ENCODE measurements at places on chromosomes 16 and 17. TPM values are rescaled to one million over a fixed set of nuclear protein-coding genes. Genes with fewer than 3 reads are reported as not detected.

- DNase-seq: no peak
These were observed 1.0 kb upstream of the CBFA2T3 start for GRCh38 chr16:88977812-88978607.

TMEM114 gene
- total RNA-seq: not detected

DNA sequence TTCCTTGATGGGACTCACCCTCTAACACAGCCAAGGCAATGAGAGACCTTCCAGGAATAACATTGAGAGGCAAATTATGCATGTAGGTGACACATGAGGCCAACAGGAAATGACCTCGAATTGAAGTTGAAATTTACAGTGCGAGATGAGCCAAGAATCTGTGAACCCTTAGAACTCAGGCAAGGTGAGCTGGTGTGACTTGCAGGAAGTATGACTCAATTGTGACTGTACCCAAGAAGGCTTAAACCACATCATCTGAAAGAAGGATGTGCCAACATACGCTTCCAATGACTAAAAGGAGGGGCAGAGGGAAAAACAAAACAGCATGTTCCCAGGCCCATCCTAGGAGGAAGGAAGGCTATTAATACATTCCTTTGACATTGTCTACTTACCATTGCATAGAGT is 44.8 kb downstream of the PITPNC1 start:
- DNase-seq: peak; percentile 81

DNA sequence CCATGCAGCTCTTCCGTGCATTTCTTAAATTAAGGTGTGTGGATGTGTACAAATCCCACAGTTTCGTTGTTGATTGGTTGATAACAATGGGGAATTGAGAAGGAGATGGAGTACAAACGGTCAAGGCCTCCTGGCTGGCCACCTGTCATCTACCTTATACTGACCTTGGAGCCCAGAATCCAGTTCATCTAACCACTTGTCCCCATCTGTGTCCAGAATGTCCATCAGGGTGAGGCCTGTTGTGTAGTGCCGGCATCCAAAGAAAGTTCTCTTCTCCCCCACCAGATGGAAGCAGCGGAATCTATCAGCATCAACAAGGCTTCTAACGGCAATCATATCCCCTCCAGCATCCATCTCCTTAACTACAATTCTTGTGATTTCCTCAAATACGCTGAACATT is 1.5 kb downstream of the GSDMB start:
- DNase-seq: no peak

CCL17 gene
- total RNA-seq: not detected

TMED6 gene
- total RNA-seq: 1.2 TPM

KCNAB3 gene
- total RNA-seq: 2.4 TPM

DNA sequence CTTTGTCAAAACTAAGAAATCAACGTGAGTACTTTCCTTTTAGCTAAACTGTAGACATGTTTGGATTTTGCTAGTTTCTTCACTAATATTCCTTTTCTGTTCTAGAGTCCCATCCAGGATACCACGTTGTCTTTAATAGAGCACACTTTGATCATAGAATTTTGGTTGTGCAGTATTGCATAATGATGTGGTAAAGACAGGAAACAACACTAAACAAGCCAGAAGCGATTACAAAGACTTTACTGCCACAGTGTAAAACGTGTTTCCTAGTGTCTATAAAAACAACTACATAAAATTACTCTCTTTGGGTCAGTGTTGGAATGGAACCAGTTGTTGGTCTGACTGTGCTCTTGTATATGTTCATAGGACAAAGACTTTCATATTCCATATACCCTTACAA is 19.3 kb downstream of the SHISA9 start:
- no peak for DNase-seq

SMTNL2 gene
- total RNA-seq: not detected

DNA sequence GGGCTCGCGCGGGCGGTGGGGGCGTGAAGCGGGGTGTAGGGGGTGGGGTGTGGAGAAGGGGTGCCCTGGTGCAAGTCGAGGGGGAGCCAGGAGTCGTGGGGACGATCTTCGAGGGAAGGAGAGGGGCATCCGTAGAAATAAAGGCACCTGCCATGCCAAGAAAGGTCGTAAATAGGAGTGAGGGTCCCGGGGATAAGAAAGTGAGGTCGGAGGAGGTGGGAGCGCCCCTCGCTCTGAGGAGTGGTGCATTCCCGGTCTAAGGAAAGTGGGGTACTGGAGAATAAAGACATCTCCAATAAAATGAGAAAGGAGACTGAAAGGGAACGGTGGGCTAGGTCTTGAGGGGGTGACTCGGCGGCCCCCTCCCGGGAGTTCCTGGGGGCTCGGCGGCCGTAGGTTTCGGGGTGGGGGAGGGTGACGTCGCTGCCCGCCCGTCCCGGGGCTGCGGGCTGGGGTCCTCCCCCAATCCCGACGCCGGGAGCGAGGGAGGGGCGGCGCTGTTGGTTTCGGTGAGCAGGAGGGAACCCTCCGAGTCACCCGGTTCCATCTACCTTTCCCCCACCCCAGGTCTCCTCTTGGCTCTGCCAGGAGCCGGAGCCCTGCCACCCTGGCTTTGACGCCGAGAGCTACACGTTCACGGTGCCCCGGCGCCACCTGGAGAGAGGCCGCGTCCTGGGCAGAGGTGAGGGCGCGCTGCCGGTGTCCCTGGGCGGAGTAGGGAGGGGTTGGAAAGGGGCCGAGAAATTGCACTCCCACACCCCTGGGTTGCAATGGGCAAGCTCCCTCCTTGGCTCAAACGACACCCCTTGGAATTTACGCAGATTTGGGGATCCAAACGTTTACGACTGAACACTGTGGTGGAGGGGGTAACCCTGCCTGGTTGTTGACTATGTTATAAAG is 888 bp downstream of the CDH1 start:
- DNase-seq: no peak

GRCh38 chr17:17355426-17355825 is 52.3 kb downstream of the NT5M start:
- DNase-seq: no peak

DNA sequence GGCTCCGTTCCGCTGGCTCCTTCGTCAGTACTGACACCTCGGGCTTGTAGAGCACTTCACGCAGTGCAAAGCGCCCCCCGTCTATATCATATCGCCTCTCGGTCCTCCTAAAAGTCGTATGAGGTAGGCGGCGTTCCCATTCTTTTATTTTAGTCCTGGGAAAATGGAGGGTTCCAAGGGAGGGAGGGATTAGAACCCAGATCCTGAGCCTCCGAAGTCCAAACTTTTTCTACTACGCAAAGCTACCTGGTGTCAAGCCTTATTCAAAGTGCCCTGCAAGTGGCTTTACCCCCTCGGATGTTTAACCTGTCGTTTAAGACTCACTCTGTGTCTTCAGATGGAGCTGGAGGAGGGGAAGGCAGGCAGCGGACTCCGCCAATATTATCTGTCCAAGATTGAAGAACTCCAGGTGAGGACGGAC is 348 bp upstream of the FTSJ3 start:
- no peak for DNase-seq

DNA sequence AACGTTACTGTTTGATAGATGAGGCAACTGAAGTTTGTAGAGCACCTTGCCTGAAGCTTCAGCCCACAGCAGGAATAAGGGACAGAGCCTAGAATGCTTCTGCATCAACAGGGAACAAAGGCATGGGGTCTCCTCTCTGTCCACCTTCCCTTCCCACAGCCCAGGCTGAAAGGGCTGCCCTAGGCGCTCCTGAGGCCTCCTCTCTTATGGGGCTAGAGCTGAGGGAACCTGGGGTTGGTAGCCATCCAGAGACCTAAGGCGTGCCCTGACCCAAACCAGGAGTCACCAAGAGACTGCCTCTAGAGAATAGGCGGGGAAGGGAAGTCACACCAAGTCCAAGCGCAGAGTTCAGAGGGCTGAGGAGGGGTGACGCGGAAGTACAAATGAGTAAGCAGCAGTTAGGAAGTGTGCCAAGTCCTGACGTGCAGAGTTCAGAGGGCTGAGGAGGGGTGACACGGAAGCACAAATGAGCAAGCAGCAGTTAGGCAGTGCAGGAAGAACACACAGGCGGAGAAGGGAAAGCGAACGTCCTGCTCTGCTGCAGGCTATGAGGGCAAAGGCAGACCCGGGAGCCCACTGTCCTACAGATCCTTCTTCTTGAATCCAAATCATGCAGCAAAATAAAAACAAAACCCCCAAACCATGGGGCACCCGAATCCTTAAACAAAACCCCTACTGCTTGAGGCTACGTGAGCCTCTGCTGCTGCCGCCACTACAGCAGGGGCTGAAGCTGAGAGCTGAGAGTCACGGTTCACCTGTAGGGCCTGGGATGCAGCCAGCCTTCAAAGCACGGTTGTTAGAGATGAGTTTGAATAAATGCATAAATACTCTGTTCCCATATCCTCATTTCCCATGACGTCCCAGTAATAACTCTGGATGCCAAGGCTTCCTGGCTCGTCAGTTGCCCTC is 2.7 kb upstream of the SPG7 start:
- peak; percentile 91 for DNase-seq

SBK1 gene
- total RNA-seq: 0.51 TPM

DNA sequence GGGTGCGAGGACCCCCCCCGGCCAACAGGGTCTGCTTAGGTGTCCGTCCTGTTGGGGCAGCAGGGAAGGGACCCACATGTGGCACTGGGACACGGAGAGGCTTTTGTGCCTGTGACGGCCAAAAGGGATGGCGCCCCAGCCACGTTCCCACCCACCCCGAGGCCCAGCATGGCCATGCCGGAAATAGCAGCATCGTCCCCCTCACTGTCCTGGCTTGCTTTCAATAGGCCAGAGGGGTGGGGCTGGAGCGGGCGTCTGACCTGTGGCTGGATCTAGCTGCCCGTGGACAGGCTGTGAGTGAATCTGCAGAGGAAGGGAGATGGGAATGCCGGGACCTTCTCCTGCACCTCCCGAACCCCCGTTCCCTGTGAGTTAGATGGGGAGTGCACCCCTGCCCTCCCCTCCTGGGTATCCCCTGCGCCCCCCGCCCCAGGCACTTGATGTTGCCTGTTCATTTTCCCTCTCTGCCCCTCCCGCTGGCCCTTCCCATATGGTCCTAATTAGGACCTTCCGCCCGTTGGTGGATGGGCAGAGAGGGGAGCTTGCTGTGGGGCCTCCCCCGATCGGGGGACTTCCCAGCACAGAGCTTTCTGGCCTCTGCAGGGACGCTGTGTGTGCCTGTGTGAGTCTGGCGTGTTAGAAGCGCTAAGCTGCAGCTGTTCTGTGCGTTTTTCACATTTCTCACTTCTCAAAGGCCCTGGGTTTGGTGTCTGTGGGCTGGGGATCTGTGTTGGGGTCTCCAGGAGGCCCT is 292.8 kb downstream of the SEC14L1 start:
- no peak for DNase-seq

- no peak for DNase-seq
These were observed 68.7 kb downstream of the AIPL1 start for GRCh38 chr17:6366221-6366666.
